MCF 10A (cell line): ENCODE measurements at places on chromosomes 7 and 10.

DNA sequence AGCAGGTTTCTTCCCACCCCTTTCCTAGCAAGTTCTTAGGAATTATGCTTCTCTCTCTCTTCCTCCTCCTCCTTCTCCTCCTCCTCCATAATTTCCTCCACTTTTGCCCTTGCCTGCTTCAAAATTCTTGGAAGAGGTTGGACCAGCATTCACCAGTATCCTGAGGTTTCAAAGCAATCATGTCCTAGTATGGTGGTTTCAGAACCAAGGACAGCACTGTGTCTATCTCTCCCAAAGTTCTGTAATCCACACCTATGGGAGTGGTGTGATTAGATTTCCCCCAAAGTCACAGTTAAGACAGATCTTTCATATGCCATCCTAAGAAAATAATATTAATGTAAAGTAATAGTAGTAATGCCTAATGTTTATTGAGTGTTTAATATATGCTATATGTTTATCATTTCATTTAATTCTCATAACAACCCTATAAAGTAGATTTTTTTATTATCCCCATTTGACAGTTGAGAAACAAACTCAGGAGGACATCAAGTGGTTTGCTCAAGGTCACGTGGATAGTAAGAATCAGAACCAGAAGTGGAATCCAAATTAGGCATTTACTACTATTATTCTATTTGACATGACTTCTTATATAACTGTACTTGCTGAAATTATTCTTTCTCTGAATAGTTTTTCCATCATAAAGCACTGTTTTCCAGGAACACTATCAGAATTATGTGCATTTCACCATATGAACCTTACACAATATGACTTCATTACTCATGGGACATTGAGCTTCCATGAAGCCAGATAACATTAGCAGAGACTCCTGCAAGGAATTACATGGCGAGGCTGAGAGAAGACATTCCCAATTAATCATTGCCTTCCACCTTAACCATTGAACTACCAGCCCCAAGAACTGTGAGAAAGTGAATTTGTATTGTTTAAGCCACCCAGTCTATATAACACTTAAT is 91.4 kb downstream of the IPMK start:
- peak; percentile 52 for DNase-seq

DNA sequence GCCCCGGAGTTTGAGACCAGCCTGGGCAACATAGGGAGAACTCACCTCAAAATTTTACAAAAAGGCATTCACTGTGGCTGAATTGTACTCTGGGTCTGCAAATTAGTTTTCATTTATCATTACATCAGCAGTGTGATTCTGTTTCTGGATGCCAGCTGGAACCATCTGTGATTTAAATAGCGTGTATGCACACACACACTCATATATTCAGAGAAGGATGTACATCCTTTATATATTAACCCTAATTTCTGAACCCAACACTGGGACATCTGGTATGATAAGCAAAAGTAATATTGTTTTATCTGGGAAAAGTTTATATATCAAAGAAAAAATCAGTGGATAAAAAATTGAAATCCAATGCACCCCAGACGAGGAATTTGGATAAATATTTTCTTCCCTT is 33.8 kb upstream of the LYZL1 start:
- DNase-seq, result no peak

GRCh38 chr7:121352323-121352722 is 23.5 kb downstream of the WNT16 start:
- no peak for DNase-seq

GRCh38 chr10:59513558-59513957 is 151.2 kb upstream of the FAM13C start:
- DNase-seq, result no peak

GRCh38 chr10:122725768-122726167 is 26.1 kb upstream of the C10orf120 start:
- DNase-seq, result peak; percentile 14

DNA sequence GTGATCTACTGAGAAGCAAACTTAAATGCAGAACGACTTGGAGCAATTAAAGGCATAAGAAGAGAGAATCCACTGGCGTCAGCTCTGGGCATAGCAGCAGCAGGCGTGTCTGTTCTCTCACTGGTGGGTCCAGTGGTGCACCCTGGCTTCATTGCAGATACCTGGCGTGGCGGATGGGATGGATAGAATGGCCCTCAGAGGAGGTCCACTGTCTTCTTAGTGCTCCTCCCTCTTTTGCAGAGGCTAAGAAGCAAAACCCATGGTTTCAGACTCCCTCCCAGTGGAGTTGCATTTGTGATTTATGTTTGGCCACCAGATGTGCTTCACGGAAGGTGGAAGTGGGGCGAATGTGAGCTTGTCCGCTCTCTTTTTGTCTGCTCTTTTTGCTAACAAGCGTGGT is 28.4 kb upstream of the PRKAG2 start:
- DNase-seq, result no peak

DNA sequence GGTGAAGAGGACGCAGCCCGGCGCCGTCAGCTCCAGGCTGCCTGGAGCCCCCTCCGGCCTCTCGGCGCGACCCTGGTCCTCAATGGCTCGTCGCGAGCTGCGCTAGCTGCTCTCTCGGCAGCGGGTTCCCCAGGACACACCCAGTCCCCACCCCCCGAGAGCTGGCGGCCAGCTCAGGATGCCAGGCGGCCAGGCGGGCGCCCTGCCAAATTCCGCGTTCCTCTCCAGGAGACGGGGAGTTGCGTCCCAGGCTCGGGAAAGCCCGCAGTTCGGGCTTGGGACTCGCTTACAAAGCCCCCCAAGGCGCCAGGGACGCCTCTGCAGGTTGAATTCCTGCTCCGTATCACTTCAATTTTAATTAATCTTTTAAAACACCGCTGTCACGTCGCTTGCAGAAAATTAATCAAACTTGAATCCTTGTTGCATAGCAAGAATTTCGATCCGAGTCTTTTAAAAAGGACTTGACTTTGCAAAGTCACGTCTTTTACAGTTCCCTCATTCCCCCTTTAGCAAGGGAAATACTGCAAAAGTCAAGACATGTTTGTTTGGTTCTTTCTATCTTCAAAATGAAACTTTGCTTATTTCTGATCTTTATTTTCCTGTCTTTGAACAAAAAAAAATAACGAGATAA is 28.2 kb downstream of the SKIDA1 start:
- peak; percentile 95 for DNase-seq

GRCh38 chr7:99040104-99040958 is 103.6 kb downstream of the SMURF1 start:
- DNase-seq, result peak; percentile 90

DNA sequence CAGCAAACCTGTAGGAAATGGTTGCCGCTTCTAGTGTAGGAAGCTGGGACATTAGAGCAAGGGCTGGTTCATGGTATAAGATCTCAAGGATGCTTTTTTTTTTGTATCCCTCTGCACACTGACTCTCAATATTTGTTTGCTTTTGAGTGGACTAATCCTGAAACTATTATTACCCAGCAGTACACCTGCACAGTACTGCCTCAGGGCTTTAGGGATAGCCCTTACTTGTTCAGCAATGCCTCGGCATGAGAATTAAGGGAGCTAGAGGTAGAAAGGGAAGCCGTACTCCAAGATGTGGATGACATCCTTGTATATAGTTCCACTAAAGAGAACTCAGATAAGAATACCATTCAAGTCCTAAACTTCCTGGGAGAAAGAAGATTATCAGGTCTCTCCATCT is 70.5 kb downstream of the COPG2 start:
- no peak for DNase-seq

GRCh38 chr10:8174762-8175161 is 120.3 kb downstream of the GATA3 start:
- DNase-seq, result no peak

DNA sequence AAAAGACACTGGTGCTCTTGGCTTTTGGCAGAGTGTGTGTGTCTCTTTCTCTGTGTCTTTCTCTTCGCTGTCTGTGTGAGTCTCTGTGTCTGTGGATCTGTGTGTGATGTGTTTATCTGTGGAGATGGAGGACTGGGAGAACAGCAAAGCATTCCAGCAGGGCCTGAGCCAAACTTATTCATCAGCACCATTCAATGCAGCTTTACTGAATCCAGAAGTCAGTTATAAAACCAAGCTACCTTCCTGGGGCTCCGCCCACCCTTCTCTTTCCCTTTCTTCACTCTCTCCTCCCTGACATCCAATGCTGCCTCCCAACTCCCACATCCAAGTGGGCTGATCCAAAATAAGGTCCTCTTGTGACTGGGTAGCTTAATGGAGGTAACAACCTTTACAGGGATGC is 3.9 kb downstream of the SGMS1 start:
- DNase-seq, result no peak

GRCh38 chr10:124042656-124043309 is 50.6 kb downstream of the CHST15 start:
- no peak for DNase-seq
